ENCODE measurements at places on chromosomes 4 and X.

GRCh38 chr4:145487631-145488030 lies 6.0 kb downstream of the SMAD1 start:
- no peak for DNase-seq

- no peak for DNase-seq
These were observed 549.8 kb upstream of the MAGEB2 start for GRCh38 chrX:29665532-29665931.

DNA sequence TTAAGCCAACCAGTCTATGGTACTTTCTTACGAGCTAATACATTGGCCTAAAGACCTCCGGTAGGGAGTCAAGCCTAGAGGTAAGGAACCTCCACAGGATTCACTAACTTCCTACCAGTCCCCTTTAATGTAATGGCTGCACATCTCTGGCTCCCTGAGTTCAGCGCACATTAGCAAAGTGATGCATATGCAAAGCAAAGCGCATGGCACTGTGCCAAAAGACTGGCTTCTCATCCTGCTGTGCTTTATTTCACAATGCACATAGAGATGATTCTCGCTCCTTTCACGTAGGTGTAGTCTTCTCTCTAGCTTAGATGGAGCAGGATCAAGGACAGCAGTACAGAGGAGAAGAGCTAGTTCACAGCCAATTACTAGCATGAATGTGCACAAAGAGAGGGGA lies 14.6 kb upstream of the CLTRN start:
- DNase-seq, result peak; percentile 0

- DNase-seq, result no peak
These were observed 77.3 kb upstream of the MSX1 start for GRCh38 chr4:4781936-4782707.

GRCh38 chr4:119299260-119299671 lies 22.7 kb downstream of the FABP2 start:
- no peak for DNase-seq

GRCh38 chr4:156970501-156971164 lies 966 bp downstream of the PDGFC start:
- no peak for DNase-seq

GRCh38 chr4:143224255-143224654 lies 39.5 kb downstream of the USP38 start:
- DNase-seq, result no peak

GRCh38 chrX:138742217-138742616 lies 30.7 kb upstream of the FGF13 start:
- no peak for DNase-seq

GRCh38 chrX:15203694-15204093 lies 66.2 kb downstream of the ASB9 start:
- DNase-seq, result no peak

DNA sequence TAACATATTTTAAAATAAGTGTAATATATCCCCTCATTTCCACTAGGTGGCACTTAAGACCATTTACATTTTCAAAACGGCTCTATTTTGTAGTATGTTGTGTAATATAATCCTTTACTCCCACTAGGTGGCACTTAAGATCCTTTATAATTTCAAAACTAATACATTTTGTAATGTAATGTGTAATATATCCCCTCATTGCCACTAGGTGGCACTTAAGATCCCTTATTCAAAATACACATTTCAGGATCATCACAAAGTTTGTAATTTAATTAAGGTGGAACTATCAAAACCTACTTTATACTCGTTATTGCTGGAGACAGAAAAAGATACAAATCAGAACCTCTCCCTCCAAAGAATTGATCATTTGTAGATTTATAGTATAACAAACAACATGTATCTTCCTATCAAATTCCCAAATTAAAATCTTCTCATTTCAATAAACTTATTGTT lies 132.5 kb downstream of the ARHGAP6 start:
- DNase-seq, result no peak

GRCh38 chrX:134642386-134642785 lies 15.9 kb downstream of the PLAC1 start:
- DNase-seq, result no peak

Measured in caudate nucleus (tissue), 63 donors.